ENCODE measurements at places on chromosomes 12 and 14. TPM values are rescaled to one million over a fixed set of nuclear protein-coding genes. Genes with fewer than 3 reads are reported as not detected.
A peak's percentile ranks its signal among the peaks of the same experiment; 100 is the strongest.

The RPAP3 gene
- total RNA-seq = 19.9 TPM

The PROX2 gene
- total RNA-seq = not detected

The HHIPL1 gene
- total RNA-seq = 1.6 TPM

- peaks cover 15% of the 10 kb centered on the region for H3K27me3 ChIP-seq
- no peak for DNase-seq
- no peak overlapping the region for H3K27ac ChIP-seq
- no peaks in the 10 kb centered on the region for H3K36me3 ChIP-seq
- H3K4me3 ChIP-seq = no peak overlapping the region
- no peaks in the 10 kb centered on the region for H3K4me1 ChIP-seq
Measured at GRCh38 chr12:108063192-108063591, 65.9 kb upstream of the WSCD2 start.

GRCh38 chr12:107356266-107356936 lies 263.1 kb upstream of the CRY1 start:
- no peaks in the 10 kb centered on the region for H3K36me3 ChIP-seq
- no peaks in the 10 kb centered on the region for H3K4me1 ChIP-seq
- no peak overlapping the region for H3K4me3 ChIP-seq
- H3K27ac ChIP-seq = no peak overlapping the region

DNA sequence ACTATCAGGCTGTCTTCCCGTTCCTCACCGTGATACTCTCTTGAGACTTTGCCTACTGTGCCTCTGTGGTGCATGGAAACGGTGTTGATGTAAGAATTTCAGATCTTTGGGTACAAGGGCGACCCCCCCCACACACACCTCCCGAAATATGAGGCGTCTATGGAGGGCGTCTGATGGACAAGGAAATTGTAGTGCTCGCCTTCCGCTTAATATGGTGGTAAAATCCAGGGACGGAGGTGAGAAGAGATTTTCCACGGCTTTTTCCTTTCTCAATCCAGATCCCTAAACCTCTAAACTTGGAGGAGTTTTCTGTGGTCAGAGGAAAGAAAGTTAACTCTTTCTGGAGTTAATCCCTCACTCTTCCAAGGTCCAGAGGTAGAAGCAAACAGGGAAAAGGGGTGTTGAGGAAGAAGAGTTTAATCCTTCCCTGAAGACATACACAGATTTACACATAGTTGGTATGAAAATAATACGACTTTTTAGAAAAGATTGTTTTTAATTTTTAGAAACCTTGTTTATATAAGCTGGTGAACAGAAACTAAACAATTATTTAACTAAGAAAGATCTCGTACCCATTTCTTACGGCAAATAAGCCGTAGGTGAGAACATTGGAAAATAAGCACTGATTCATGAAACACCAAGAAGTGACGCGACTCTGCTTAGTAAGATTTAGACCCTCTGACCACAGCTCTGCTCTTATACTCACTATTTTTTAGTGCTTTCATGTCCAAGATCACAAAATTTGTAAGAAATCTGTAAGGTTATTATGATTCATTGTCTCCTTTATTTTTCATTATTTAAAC lies 23.1 kb upstream of the RNASE12 start:
- H3K27ac ChIP-seq = peak overlapping the region; percentile 63
- no peak for DNase-seq
- H3K4me1 ChIP-seq = peaks cover 18% of the 10 kb centered on the region

DNA sequence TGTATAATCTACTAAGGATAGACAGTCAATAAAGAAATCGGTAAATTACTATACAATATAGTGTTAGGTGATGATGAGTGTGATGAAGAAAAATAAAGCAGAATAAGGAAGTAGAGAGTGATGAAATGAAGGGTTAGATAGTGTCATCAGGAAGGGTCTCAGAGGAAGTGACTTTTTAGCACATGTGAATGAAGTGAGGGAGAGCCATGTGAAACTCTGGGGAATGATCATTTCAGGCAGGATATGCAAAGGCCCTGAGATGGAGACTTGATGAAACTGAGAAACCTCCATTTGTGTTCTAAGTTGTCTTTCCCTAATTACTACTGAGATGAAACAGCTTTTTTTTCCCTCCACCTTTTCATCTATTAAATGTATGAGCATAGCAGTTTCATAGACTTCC lies 19.4 kb upstream of the GNPTAB start:
- peaks cover 5% of the 10 kb centered on the region for H3K4me1 ChIP-seq
- no peak for DNase-seq
- H3K27ac ChIP-seq = no peak overlapping the region
- no peak overlapping the region for H3K4me3 ChIP-seq

- H3K36me3 ChIP-seq = no peaks in the 10 kb centered on the region
- no peaks in the 10 kb centered on the region for H3K27me3 ChIP-seq
- no peak overlapping the region for H3K27ac ChIP-seq
- DNase-seq = no peak
- no peaks in the 10 kb centered on the region for H3K4me1 ChIP-seq
Measured at GRCh38 chr12:58298803-58299202, 357.4 kb downstream of the ATP23 start.

GRCh38 chr12:49708851-49709250 lies 1.6 kb upstream of the FMNL3 start:
- no peak overlapping the region for H3K4me3 ChIP-seq
- no peak for DNase-seq
- H3K4me1 ChIP-seq = peaks cover 22% of the 10 kb centered on the region

- no peak overlapping the region for H3K4me3 ChIP-seq
- peaks cover 18% of the 10 kb centered on the region for H3K4me1 ChIP-seq
- H3K36me3 ChIP-seq = peaks cover 7% of the 10 kb centered on the region
- no peak for DNase-seq
Measured at GRCh38 chr14:100384819-100385813, 62.0 kb downstream of the SLC25A47 start.

DNA sequence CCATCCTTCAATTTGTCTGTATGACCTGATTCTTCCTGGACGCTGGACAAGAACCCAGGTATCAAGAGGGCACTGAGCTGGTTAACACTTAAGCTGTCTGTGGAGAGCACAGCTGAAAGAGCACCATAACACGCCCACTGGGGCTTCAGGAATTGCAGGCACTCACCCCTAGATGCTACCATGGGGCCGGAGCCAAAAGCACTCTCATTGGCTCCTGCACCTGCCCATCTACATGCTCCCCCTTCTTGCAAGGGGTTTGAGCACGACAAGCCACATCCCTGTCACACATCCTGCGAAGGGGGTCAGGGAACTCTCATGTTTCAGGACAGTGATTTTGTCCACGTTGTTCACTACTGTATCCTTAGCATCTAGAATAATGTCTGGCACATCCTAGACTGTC lies 35.1 kb upstream of the TBC1D15 start:
- DNase-seq = no peak
- H3K27ac ChIP-seq = no peak overlapping the region
- H3K27me3 ChIP-seq = no peaks in the 10 kb centered on the region
- no peaks in the 10 kb centered on the region for H3K36me3 ChIP-seq

- H3K4me1 ChIP-seq = no peaks in the 10 kb centered on the region
- no peak for DNase-seq
Measured at GRCh38 chr12:82527165-82527780, 159.4 kb upstream of the TMTC2 start.

DNA sequence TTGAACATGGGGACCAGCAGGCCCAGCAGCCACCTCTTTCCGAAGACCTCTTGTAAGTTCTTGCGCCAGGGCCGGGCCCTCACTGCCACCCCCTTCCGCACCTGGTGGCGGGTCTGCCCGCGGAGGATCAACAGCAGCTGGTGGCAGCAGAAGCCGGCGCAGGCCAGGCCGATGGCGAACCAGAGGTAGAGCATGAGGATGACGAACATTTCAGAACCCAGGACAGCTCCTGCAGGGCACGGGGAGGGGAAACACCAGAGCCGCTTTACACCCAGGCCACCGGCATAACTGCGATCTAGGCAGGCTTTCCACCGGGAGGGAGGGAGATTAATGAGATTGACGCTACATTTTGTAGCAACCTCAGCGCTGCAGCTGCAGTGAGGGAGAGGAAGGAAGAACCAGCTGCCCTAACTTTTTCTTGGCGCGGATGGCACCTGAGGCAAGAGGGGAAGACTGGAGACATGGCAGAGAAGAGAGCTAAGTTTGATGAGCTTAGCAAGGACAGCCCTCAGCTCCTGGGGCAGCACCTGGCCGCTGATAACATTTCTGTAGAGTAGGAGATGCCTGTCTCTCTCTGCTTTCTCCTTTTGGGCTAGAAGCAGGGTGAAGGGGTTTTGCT lies 7.8 kb downstream of the ZDHHC22 start:
- peak; percentile 69 for DNase-seq
- H3K27ac ChIP-seq = no peak overlapping the region
- H3K36me3 ChIP-seq = no peaks in the 10 kb centered on the region
- H3K4me3 ChIP-seq = no peak overlapping the region
- no peaks in the 10 kb centered on the region for H3K4me1 ChIP-seq

DNA sequence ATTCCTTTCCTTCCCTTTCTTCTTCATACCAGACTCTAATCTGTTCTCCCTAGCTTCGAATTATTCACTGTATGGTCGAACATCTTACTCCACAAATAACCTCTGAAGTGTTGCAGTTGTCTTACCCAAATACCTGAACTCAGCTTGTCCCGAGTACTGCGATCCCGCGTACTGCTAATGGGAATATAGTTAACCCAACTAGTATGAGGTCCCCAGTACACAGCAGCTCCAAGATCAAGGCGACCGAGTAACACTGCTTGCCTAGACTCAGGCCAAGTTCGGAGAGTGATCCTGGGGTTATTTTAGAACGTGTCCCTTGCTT lies 462 bp upstream of the ETNK1 start:
- peak overlapping the region; percentile 98 for H3K27ac ChIP-seq
- no peaks in the 10 kb centered on the region for H3K36me3 ChIP-seq
- peaks cover 13% of the 10 kb centered on the region for H3K4me1 ChIP-seq
- no peaks in the 10 kb centered on the region for H3K27me3 ChIP-seq

DNA sequence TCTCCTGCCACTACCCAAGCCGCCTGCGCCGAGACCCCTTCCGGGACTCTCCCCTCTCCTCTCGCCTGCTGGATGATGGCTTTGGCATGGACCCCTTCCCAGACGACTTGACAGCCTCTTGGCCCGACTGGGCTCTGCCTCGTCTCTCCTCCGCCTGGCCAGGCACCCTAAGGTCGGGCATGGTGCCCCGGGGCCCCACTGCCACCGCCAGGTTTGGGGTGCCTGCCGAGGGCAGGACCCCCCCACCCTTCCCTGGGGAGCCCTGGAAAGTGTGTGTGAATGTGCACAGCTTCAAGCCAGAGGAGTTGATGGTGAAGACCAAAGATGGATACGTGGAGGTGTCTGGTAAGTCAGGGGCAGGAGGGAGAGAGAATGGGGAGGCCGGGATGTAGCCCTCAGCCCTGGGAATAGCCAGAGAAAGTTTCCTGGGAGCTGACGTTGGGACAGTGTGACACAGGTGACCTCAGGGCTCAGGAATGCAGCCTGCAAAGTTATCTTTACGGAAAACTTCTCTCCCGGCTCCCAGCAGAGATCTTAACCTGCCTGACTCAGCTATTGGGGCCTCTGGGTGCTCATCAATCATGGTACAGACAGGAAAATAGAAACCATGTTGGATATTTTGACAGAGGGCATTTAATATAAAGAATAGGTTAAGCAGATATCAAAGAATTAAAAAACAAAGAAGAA lies 747 bp downstream of the HSPB8 start:
- H3K27ac ChIP-seq = peak overlapping the region; percentile 90
- no peaks in the 10 kb centered on the region for H3K36me3 ChIP-seq
- peak overlapping the region; percentile 77 for H3K4me3 ChIP-seq
- DNase-seq = no peak
- H3K27me3 ChIP-seq = no peaks in the 10 kb centered on the region
- H3K4me1 ChIP-seq = peaks cover 41% of the 10 kb centered on the region

DNA sequence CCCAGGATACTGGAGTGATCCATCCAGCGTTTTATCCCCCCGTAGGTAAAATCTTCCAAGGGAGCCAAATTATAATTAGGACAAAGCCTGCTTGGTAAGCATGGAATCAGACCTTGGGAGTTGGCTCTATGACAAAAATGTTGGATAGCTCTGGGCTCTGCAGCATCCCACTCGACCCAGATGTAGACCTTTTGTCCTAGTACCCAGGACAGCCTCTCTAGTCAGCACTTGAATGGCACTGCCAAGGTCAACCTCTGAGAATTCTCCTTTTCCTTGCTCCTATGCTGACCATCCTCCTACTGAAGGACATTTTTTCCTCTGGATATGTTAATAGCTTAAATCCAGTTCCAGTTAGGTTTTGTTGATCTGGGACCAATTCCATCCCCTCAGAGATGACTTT lies 104.7 kb upstream of the SLC35F4 start:
- no peak overlapping the region for H3K27ac ChIP-seq
- no peaks in the 10 kb centered on the region for H3K36me3 ChIP-seq
- no peak overlapping the region for H3K4me3 ChIP-seq
- no peak for DNase-seq
- H3K27me3 ChIP-seq = no peaks in the 10 kb centered on the region
- no peaks in the 10 kb centered on the region for H3K4me1 ChIP-seq

GRCh38 chr14:64815257-64815656 lies 64.5 kb downstream of the SPTB start:
- no peaks in the 10 kb centered on the region for H3K4me1 ChIP-seq
- no peak overlapping the region for H3K27ac ChIP-seq
- H3K36me3 ChIP-seq = no peaks in the 10 kb centered on the region
- H3K27me3 ChIP-seq = no peaks in the 10 kb centered on the region

GRCh38 chr14:22848351-22849164 lies 12.2 kb downstream of the MMP14 start:
- no peak overlapping the region for H3K4me3 ChIP-seq
- H3K27ac ChIP-seq = peak overlapping the region; percentile 84
- peaks cover 60% of the 10 kb centered on the region for H3K4me1 ChIP-seq
- peaks cover 34% of the 10 kb centered on the region for H3K36me3 ChIP-seq

DNA sequence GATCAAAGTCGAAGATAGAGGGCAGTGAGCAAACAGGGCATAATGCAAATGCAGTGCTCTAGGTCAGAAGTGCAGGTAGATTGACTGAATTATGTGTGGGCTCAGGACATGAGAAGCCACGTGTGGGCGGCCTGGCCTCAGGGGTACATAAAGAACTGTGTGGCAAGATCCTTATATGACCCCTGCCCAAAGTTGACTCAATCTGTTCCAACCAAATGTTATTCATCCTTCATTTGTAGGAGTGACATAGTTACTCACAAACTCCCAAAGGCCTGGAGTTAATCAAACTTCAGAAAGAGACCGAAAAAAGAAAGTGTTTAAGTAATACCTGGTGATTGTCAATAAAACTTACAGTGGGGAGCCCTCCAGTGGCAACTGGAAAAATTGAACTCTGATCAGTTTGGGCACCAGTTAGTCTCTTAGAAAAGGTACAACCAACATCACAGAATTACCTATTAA lies 150.4 kb upstream of the FAR2 start:
- no peaks in the 10 kb centered on the region for H3K4me1 ChIP-seq
- H3K27ac ChIP-seq = no peak overlapping the region
- H3K27me3 ChIP-seq = no peaks in the 10 kb centered on the region
- no peak for DNase-seq

- H3K36me3 ChIP-seq = no peaks in the 10 kb centered on the region
- H3K4me3 ChIP-seq = no peak overlapping the region
- H3K4me1 ChIP-seq = peaks cover 29% of the 10 kb centered on the region
- no peaks in the 10 kb centered on the region for H3K27me3 ChIP-seq
- H3K27ac ChIP-seq = no peak overlapping the region
- no peak for DNase-seq
Measured at GRCh38 chr12:93827669-93828068, 150.5 kb downstream of the CRADD start.

- no peak overlapping the region for H3K27ac ChIP-seq
- no peak overlapping the region for H3K4me3 ChIP-seq
- no peaks in the 10 kb centered on the region for H3K36me3 ChIP-seq
- no peaks in the 10 kb centered on the region for H3K27me3 ChIP-seq
- DNase-seq = no peak
Measured at GRCh38 chr14:66651536-66652220, 143.7 kb downstream of the GPHN start.
